DMS79 (cell line): ENCODE measurements at places on chromosomes 6 and 20.
A peak's percentile ranks its signal among the peaks of the same experiment; 100 is the strongest.

- peak; percentile 82 for DNase-seq
Observed at GRCh38 chr6:33312361-33313104, 1.3 kb downstream of the TAPBP start.

- DNase-seq: no peak
Observed at GRCh38 chr20:39829256-39829655, 859.8 kb downstream of the MAFB start.

- no peak for DNase-seq
Observed at GRCh38 chr6:56683882-56684281, 41.2 kb upstream of the DST start.

GRCh38 chr6:118260833-118261232 is 287.3 kb upstream of the PLN start:
- no peak for DNase-seq

GRCh38 chr6:36633370-36633769 is 39.2 kb downstream of the SRSF3 start:
- no peak for DNase-seq
